ENCODE measurements at places on chromosomes 12 and 14.
A peak's percentile ranks its signal among the peaks of the same experiment; 100 is the strongest.

- DNase-seq = peak; percentile 85
Measured at GRCh38 chr12:88299567-88300101, 157.5 kb downstream of the TMTC3 start.

DNA sequence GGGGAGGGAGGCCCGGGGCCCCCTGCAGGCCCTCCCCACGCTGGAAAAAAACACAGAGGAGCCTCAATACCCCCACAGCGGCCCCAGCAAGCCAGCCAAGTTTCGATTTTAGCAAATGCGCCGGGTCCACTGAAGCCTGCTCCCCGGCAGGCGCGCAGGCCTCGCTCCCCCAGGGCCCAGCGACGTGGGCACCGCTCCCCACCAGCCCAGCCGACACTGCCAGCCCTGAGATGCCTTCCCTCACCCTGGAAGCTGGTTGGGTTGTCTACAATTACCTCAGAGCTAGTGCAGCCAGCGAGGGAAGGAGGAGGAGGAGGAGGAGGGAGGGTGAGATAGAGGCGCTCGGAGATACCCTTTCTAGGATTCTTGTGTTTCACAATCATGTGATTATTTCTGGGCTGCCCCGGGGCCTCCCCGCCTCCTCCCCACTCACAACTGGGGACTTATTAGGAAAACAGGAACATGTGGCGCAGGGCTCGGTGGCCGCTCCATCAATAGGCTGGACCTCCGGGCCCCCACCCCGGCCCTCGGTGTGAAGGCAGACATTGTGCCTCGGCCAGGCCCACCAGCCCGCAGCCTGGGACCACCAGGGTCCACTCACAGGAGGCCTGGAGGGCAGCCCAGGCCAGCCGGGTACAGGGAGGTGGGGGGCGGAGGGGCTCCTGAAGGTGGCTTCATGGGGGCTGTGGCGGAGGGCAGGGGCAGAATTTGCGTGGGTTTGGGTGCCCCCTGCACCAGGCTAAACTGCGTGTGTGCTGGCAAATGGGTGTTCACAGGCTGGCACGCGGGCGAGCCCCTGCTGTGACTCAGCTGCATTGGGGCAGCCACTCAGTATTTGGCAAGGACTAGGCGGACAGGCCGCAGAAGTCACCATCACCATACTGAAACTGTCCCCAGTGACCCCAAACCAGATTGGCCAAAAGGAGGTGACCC, 109.9 kb downstream of the NCOR2 start:
- DNase-seq = no peak

DNA sequence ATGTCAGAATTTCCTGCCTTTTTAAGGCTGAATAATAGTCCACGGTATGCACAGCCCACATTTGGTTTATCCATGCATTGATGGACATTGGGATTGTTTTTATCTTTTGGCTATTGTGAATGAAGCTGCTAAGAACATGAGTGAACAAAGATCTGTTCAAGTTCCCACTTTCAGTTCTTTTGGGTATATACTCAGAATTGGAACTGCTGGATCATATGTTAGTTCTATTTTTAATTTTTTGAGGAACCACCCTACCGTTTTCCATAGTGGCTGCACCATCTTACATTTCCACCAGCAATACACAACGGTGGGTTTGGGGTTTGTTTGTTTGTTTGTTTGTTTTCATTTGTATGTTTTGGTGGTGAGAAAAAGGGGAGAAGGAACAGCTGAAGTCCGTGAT, 6.4 kb downstream of the GPR68 start:
- no peak for DNase-seq

GRCh38 chr12:27828196-27828595, 48.2 kb upstream of the MANSC4 start:
- DNase-seq = no peak

DNA sequence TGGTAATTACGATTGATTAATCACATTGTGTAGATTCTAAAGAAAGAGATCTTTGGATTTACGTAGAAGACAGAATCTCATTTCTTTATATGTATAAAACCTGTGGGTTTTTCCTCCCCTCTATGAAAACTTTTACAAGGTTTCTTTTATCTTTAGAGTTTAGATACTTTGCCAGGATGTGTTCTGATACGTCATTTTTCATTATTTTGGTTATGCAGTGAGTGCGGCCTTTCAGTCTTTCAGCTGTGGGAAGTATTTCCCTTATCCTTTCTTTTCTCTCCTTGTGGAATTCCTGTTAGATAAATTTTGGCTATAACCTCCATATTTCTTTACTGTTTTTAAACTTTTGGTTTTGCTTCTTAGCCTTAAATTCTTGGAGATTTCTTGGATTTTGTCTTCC, 92.7 kb downstream of the TTLL5 start:
- no peak for DNase-seq

- DNase-seq = no peak
Measured at GRCh38 chr12:63132201-63132600, 18.8 kb downstream of the AVPR1A start.

- no peak for DNase-seq
Measured at GRCh38 chr12:461425-461824, 1.7 kb downstream of the B4GALNT3 start.

DNA sequence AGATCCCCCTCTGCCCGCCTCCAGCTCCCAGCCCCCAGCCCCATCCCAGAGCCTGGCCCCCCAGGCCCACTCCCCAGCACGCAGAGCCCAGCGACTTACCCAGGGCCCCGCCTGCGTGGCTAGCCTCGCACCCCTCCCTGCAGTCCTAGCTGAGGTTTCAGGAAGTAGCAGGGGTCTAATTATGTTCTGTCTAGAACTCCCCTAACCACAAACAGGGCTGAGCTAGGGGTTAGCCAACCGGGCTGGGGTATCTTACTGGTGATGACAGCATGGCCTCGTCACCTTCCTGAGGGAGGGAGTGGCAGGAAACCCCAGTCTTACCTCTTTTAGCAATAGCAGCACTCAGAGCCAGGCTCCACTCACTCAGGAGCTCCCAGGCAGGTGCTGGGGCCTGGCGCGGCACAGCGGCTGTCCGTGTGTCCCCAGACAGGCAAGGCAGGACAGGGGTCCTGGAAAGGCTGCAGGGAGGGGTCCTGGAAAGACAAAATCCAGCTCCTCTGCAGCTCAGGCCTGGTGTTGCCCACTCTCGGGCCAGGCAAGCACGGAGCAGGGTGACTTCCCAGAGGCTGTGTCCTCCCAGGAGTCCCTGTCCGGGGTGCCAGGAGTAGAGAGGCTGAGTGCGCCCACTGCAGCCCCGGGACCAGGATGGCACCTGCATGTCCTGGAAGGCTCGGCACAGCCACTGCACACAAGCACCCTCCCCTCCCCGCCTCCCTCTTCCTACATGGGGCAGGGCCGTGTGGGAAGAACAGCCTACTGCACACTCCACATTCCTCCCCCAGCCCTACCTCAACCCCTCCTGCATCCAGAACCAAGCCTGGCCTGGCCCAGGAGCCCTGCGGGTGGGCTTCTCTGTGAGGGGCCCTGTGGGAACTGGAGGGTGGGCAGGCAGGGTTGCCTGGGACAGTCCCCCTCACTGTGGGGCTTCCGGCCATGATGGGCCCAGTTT, at the start of gene GPR132:
Gene GPR132 (minus strand): TSS at position 151 of the 949 bp plus-strand sequence. CDS start 10,010 bp downstream, outside the sequence.
- no peak for DNase-seq

DNA sequence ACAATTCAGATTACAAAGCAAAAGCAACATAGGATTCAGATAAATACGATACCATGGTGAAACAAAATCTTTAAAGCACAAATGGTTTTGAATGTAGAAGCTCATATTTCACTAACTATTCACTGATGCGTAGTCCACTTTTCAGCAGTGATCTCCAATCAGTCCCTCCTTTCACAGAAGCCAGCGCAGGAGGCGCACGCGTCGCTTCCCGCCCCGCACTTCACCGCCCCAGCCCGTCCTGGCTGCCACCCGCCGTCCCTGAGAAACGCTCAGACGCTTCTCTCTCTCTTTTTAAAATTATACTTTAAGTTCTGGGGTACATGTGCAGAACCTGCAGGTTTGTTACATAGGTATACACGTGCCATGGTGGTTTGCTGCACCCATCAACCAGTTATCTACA, 19.8 kb upstream of the CHFR start:
- DNase-seq = no peak

GRCh38 chr12:108477055-108477880, 37.8 kb upstream of the FICD start:
- DNase-seq = no peak

- DNase-seq = no peak
Measured at GRCh38 chr12:726281-727140, 25.9 kb upstream of the WNK1 start.

GRCh38 chr12:45208604-45209487, 7.0 kb upstream of the ANO6 start:
- no peak for DNase-seq

- no peak for DNase-seq
Measured at GRCh38 chr12:131553096-131553777, 157.7 kb upstream of the SFSWAP start.

GRCh38 chr14:66493750-66494149, 7.6 kb downstream of the CCDC196 start:
- no peak for DNase-seq

DNA sequence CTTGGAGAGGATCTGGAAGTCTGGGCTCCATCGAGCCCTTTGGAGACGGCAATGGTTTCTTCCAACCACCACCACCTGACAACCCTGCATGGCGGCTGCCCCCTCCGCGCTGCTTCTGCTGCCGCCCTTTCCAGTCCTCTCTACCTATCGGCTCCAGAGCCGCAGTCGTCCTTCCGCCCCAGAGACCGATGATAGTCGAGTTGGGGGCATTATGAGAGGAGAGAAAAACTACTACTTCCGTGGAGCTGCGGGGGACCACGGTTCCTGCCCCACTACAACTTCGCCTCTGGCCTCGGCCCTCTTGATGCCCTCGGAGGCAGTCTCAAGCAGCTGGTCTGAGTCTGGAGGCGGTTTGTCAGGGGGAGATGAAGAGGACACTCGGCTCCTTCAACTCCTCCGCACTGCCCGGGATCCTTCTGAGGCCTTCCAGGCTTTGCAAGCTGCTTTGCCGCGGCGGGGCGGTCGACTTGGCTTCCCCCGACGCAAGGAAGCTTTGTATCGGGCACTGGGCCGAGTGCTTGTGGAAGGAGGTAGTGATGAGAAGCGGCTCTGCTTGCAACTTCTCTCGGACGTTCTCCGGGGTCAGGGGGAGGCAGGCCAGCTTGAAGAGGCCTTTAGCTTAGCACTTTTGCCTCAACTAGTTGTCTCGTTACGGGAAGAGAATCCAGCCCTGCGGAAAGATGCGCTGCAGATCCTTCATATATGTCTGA, 499 bp downstream of the TOGARAM1 start:
- DNase-seq = no peak

DNA sequence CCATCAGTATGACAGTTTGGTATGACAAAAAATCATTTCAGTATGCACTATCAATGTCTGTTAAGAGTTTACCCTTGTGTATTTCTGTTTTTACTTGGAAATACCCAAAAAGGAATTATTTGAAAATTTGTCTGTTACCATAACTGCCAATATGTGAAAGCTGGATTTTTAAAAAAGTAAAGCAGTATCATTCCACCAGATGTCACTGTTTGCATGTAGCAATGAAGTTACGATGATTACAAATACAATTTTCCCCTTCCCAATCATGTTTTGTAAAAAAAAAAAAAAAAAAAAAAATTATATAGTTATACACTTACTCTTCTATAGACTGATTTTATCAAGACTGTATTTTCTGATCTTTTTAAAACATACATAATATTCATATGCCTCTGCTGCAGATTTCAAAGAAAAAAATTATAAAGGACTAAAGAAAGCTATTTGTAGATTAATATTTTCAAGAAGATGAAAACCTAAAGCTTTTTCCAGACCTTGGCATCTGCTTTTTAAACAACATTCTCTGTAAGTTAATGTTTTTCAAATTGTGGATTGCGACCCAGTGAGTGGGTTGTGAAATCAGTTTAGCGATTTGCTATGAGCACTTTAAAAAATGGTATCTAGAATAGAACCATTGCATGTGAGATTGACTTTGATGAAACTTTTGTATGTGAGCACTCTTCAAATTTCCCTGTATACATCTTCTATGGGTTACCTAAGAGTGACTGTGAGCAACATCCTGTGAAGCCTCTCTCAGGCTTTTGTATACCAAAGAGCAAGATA, 114.2 kb downstream of the TTC6 start:
- no peak for DNase-seq

DNA sequence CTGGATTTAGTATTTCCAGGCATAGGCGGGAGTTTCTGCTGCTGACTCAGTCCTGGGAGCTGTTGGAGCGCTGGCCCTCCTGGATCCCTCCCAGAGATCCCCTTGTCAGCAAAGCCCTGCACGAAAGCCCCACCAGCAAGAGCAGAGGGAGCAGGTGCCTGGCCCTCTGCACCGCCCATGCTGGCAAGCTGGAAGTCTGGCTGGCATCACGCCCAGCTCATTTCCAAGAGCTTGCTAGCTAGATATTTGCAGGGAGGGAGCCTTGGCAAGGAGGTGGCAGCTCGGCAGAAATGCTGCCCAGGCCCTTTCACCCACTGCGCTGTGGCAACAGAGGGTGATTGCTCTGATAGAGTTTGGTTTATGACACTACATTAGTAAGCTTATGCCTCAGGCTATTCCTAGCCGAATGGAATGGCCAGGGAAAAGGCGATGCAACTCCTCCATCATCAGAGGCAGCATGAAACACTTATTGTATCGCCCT, 193.9 kb downstream of the EMP1 start:
- peak; percentile 3 for DNase-seq

GRCh38 chr12:112533528-112533927, 114.8 kb downstream of the PTPN11 start:
- DNase-seq = no peak

DNA sequence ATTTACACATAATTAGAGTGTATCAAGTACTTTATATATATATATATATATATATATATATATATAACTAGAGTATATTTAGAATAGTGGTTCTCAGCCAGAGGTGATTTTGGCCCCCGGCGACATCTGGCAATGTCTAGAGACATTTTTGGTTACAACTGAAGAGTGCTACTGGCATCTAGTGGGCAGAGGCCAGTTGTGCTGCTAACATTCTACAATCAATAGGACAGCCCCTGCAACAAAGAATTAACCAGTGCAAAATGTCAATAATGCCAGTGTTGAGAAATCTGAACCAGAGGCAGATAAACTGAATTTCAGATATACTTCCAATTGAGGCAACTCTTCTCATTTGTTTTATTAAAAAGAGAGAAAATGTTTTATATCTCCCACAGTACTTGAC, 8.9 kb downstream of the GTF2A1 start:
- DNase-seq = no peak

DNA sequence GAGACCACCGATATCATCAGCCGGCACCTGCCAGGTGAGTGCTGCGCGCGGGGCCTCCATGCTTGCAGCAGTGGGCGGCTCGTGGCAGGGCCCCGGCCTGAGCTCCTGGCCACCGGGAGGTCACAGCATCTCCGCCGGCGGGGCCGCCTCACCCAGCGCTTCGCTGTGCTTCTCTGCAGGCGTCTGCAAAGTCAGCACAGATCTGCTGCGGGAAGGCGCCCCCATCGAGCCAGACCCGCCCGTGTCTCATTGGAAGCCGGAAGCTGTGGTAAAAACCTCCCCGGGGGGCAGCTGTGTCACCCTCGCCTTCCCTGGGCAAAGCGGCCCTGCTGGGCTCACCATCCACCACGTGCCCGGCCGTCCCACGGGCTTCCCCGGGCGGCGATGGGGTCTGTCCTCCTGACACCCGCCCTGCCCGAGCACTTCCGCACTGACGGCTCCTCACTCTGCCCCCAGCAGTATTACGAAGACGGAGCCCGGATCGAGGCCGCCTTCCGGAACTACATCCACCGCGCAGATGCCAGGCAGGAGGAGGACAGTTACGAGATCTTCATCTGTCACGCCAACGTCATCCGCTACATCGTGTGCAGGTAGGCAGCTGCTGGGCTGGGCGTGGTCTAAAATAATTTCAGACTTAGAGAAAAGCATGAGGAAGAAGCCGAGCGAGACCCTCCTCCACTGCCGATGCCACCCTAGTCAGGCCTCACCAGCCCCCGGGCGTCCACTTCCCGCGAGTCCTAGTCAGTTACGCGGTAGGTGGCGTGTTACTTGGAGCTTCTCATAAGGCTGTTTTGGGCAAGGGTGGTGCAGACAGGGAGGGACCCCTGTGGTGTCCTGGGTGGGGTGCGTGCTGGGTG, 7.1 kb downstream of the PGAM5 start:
- no peak for DNase-seq

All from pulmonary artery endothelial cell (primary cell).